ENCODE measurements at places on chromosomes 4 and X.

DNA sequence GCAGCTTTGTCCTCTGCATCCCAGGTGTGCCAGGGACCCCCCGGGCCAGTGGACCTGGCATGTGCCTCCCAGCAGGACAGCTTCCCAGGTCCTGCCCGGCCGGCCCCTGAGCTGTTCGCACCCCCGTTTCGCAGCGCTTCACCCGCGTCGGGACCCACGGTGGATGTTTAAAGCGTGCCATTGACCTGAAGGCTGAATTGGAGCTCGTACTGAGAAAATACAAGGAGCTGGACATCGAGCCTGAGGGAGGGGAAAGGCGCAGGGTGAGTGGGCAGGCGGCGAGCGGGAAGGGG, 7.9 kb downstream of the UVSSA start:
- no peak for DNase-seq

DNA sequence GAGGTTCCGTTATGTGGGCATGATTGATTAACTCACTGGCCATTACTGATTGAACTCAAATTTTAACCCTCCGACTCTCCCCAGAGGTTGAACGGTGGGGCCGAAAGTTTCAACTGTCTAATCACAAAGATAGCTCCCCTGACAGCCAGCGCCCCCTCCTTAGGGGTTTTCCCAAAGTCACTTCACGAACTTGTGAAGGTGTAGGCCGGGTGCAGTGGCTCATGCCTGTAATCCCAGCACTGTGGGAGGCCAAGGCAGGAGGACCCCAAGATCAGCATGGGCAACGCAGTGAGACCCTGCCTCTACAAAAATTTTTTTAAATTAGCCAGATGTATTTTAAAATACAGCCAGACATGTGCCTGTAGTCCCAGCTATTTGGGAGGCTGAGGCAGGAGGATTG, 39.8 kb upstream of the RBM47 start:
- no peak for DNase-seq

DNA sequence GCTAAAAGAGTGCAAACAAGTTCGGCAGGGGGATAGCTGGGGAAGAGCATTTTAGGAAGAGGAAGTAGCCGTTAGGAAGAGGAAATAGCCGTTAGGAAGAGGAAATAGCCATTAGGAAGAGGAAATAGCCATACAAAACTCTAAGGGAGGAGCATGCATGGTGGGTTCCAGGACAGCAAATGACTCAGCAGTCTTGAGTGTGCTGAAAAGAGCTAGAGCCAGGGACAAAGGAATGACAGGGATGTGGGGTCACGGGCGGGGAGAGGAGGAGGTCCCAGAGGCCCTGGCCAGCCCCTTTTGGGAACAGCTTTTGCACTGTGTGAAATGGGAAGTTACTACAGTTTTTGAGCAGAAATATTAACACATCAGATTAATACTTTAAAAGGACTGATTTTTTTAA, 882.6 kb downstream of the TRIML1 start:
- no peak for DNase-seq

DNA sequence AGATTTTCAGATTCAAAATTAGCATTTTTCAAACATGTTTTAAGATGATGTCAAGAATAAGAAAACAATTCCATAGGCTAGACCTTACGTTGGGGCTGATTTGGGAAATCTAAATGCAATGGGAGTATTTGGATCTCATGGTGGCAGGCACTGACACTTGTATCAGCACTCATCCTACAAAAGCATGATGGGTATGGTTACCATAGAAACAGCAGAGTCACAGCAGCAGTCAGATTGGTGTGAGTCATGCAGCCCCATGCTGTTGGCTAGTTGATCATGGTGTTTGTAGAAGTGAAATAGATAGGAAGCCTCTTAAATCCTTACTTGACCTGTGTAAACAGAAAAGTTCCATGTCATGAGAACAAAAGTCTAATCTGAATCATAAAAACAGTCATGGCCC, 1637.3 kb upstream of the PABPC4L start:
- DNase-seq, result no peak

DNA sequence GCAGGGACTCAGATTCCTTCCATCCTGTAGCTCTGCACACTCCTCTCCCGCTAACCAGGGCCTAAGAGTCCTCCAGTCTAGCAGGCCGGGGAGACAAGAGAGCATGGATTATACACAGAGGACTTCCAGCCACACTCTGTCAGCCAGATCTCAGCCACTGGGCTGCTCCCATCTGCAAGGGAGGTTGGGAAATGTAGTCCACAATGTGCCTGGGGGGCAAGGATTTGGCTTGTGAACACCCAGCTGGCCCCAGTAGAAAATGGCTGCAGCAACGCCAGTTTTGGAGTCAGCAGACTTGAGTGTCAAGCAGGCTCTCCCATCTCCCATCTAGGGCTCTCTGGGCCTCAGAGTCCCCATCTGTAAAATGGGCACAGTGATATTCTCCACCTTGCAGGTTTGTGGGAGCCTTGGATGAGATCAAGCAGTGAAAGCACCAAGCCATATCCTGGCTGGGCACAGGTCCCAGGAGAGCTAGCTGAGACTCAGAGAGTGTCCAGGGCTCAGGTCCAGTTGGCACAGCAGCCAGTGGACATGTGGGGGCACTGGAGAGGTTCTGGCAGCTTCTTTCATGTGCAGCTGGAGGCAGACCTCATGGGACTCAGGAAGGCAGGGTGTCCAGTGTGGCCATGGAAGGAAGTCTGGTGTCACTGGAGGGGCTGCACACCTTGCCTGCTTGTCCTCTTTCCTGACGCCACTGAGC, 14.6 kb downstream of the PSAPL1 start:
- DNase-seq, result no peak

- no peak for DNase-seq
These were observed 197.2 kb downstream of the NR3C2 start for GRCh38 chr4:148245015-148245414.

GRCh38 chrX:17471121-17471520, 96.1 kb downstream of the NHS start:
- DNase-seq, result no peak

GRCh38 chr4:16967722-16968121, 69.3 kb upstream of the LDB2 start:
- DNase-seq, result no peak

GRCh38 chr4:39357002-39357401, 9.2 kb downstream of the RFC1 start:
- DNase-seq, result no peak

DNA sequence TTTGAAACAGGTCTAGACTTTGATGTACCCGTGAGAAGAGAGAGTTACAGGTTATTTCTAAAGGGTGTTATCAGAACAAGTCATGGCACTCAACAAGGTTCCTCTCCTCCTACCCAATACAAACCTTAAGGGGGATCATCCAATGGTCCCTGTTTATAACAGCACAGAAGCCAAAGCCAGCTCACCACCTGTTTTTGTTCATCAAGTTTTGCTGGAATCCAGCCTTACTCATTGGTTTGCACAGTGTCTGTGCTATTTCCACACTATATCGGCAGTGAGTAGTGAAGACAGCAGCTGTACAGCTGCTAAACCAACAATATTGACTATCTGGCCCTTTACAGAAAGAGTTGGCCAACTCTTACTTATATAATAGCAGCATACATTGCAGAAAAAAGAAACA, 262.1 kb upstream of the STS start:
- no peak for DNase-seq

DNA sequence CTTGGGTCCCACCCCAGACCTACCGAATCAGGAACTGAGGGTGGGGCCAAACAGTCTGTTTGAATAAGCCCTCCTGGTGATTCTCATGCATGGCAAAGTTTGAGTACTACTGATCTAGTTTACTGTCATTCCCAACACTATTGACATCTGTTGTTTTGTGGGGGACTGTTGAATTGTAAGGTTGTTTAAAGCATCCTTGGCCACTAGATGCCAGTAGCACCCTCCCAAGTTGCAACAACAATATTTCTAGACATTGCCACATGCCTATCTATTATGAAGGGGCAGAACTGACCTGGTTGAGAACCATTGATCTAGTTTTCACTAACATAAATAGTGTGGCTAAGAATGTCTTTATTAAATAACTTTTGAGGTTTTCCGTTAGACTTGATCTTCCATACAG, 15.1 kb downstream of the TAF9B start:
- no peak for DNase-seq

DNA sequence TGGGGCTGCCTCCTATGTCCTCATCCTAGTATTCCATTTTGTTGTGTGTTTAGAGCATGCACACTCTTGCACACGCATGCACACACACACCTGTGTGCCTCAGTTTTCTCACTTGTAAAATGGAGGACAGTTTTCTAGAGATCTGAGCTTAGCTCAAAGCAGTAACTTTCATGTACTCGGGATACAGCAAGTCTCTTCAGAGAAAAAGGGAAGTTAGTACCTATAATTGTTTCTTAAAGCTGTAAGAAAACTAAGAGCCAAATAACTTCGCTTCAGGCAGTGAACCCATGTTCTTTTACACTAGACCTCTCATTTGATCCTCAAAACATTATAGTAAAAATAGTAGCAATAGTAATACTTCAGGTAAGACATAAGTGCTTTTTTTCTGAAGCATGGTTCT, 49.6 kb downstream of the KIT start:
- DNase-seq, result no peak

GRCh38 chr4:92791871-92792440, 488.2 kb downstream of the GRID2 start:
- DNase-seq, result no peak

DNA sequence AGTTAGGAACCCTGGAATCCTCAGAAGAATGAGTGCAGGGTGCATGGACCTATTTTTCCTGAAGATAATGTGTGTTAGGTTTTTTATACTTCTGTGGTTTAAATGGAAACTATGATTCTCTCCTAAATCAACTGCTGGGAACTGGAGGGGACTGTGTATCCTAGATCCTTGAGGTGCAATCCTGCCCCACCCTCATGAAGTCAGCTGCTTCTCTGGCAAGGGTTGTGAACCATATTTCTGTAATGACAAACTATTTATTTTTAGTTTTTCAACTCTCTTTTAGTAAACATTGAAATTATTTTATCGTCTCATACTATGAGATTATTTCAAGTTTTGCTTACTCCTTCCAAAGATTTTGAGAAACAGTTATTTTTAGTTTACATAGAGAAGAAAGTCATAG, 25.8 kb upstream of the VEGFC start:
- DNase-seq, result no peak

DNA sequence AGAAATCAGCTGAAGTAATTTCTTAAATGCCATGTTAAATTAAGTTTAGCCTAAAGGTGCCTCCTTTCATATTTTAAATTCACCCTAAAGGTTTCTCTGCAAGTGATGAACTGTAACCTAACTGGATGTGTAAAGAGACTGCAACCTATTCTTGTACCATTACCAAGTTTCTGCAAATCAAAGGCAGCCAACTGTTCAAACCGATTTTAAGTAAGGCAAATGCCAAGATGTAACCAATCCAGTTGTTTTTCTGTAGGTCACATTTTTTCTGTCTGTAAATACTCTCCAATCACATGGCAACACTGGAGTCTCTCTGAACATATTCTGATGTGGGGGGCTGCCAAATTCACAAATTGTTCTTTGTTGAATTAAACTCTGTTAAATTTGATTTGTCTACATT, 42.4 kb upstream of the FGF2 start:
- no peak for DNase-seq

DNA sequence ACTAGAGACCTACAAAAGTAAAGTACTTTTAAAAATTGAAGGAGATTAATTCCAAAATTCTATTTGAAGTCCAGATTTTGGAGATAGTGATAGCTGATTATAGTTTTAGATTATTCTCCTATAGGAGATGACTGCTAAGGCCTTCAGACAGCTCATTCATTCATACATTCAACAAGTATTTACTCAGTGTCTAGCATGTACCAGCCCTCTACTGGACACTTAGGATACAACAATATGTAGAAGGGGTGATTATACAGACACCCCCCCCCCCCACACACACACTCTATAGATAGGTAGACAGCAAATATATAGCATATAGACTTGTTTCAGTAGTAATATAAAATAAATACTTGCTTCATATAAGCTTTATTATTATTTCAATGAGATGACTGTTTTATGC, 60.4 kb upstream of the TAF9B start:
- no peak for DNase-seq

DNA sequence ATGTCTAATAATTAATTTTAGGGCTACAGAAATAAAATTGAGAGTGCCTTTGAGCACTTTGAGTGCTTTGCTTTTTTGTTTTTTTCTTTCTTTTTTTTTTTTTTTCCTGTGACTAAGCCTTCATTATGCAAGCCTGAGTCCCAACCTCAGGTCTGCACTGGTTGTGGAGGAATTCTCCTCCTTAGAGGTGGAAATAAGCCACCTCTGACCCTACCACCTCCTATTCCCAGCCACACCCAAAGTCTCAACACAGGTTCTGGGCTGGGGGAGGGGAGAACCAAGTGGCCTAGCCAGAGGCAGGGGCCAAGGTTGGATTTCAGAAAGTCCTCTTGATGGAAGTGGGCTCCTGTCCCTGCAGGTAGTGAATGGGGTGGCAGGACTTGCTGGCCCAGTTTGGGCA, 180.2 kb downstream of the ARAP2 start:
- no peak for DNase-seq

GRCh38 chr4:147617841-147618691, 869 bp downstream of the TMEM184C start:
- DNase-seq, result no peak

DNA sequence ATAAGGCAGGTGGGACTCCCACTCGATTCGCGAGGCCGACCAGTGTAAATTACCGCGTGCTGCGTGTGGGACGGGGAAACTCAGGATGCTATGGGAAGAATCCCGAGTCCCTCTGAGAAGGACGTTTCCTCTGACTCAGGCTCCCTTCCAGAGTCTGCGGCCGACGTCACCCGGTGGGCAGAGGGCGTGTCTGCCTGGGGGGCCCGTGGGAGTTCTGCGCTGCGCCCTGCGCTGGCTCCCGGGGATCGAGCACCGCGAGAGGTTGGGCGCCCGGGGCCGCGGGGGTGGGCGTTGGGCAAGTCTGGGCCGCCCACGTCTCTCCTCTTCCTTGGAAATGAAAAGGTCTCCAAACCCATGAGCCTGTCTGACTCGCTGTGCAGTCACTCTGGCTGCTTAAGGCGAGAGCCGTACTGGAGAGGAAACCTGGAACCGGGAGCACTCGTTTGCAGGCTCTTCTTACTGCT, 568 bp downstream of the NIPAL1 start:
- DNase-seq, result peak; percentile 17

GRCh38 chr4:124433500-124433899, 279.0 kb downstream of the ANKRD50 start:
- DNase-seq, result no peak

DNA sequence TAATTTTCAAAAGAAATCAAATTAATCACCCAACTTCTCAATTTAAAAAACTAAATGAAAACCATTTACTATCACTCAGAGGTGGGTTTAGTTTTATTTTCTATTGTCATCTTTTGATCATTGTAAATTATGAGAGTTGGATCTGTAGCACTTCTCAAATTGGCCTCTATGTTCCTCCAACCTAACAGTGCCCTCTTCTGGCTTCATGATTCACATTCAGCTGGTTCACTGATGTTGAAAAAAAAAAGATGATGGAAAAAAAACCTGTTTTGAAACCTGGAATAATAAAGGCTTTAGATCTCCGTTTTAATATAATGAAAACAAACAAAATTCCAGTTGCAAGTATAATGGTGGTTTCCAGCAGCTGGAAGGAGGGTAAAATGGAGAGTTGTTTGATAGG, 2.4 kb upstream of the NBDY start:
- no peak for DNase-seq
